ENCODE measurements at places on chromosomes 11 and 22.

DNA sequence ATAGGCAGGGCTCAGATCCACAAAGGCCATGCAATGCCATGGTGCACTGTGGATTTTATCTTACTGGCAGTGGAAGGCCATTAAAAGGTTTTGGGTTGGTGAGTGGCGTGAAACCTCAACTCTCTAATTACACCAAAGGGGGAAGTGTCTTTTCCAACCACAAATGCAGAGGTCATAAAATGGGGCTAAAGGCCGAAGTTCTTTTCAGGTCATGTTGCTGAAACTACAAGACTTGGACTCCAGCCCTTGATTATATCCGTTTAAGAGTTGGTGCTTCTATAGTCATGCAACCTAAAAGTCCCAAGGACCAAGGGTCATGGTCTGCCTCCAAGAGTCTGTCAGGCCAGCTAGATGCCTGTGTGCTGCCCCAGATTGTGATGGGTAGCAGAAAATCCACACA, 434.3 kb downstream of the RAB38 start:
- DNase-seq = no peak

DNA sequence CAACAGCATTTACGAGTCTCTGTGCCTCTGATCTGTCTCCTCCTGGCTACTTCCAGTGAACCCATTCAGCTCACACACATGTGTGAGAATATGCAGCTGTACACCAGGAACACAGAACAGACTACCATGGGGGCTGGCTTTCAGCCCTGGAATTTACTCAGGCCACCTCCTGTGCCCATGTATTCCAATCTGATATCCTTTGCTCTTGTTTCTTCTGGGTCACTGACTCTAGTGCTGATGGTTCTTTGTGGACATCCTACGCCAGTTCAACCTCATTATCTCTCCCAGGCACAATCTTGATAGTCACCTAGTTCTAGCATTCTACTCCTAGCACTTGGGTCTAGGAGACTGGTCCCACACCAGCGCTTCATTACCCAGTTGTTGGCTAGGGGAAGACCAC, 23.0 kb upstream of the ZC3H12C start:
- no peak for DNase-seq

DNA sequence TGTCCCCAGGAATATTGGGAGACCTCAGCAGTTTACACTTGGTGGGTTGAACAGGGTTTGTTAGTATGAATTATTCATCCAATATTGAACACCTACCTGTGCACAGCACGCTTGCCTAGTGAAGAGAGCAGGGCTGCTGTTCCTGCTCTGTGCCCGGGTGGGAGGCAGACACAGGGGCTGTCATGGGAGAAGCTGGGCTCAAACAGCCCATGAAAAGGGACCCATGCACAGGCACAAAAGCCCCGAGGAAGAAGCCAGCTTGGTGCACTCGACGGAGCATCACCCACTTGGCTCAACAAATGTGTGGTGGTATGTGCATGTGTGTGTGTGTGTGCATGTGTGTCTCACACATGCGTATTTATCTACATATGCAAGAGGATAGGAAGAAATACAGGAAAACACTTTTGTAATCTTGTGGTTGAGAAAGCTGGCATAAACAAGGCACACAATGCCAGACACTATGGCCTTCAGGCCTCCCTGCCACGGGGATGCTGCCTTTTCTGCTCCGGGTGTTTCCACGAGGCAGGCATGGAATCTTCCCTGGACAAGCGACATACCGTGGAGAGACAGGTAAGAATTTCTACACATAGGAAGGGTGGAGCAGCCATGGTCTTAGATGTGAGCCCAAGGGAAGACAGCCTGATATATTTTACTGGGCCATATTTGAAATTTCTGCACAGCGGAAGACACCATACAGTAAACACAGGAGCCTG, 5.0 kb upstream of the APOBEC3A start:
- DNase-seq = no peak

DNA sequence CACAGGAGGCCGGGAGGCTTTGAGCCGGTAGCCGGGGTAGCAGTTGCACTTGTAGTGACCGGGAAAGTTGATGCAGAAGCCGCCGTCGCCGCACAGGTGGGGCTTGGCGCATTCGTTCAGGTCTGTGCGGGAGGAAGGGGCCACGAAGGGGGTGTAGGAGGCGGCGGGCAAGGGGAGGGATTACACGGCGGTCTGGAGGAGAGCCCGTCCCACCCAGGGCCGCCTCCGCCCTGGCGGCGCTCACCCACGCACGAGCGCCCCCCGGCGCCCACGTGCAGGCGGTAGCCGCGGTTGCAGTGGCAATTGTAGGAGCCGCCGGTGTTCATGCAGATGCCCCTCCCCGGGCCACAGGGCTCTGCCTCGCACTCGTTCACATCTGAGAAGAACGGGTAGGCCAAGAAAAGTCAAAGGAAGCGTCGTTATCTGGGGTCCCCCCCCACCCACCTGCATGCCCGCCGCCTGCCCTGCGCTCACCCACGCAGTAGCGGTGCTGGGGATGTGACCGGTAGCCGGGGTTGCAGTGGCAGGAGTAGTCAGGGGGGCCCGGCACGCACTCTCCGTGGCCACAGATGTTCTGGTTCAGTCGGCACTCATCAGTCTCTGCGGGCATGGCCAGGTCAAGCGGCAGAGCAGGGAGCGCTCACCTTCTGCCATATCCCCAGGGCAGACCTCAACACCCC, 10.6 kb downstream of the LTBP3 start:
- DNase-seq = no peak

DNA sequence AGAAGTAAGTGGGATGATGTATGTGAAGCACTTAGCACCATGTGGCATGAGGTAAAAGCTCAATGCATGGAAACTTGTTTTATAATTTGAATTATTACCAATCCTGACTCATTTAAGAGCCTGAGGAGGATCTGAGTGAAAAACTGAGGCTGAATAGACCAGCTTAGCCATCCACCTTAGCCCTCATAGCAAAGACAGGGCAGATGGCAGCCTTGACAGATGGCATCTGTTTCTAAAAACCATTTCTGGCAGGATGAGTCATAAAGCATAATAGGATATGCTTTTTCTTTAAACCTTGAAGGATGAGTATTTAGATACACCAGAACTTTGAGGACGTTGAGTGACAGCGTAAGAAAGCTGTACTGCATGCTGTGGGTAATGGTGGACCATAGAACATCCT, 61.0 kb upstream of the NAV2 start:
- DNase-seq = no peak

- no peak for DNase-seq
Observed at GRCh38 chr11:41431784-41432183, 27.7 kb downstream of the LRRC4C start.

- DNase-seq = no peak
Observed at GRCh38 chr22:25318081-25318823, 98.8 kb downstream of the CRYBB2 start.

- DNase-seq = no peak
Observed at GRCh38 chr11:126624506-126624905, 269.0 kb downstream of the ST3GAL4 start.

DNA sequence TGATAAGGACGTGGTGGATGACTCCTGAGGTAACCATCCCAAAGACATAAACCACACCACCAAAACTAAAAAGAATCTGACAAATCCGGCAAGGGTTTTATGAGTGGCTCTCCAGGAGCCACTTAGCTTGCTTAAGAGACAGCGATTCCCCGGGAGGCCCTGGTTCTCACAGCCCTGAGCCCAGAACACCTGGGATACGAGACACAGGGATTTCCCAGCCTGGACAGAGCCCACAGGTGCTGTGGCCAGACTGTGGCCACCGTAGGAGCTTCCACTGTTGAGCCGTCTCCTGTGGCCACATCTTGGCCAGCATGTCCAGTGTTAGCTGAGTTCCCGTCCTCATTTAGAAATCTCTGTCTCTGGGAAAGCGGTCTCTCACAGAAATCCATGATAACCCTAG, 71.2 kb upstream of the ASPHD2 start:
- DNase-seq = no peak
